ENCODE measurements at places on chromosomes 6 and 20.

- DNase-seq = no peak
Measured at GRCh38 chr6:44100088-44100550, 27.1 kb downstream of the MRPL14 start.

GRCh38 chr20:33812908-33813462 is 1.8 kb downstream of the CHMP4B start:
- DNase-seq = no peak

DNA sequence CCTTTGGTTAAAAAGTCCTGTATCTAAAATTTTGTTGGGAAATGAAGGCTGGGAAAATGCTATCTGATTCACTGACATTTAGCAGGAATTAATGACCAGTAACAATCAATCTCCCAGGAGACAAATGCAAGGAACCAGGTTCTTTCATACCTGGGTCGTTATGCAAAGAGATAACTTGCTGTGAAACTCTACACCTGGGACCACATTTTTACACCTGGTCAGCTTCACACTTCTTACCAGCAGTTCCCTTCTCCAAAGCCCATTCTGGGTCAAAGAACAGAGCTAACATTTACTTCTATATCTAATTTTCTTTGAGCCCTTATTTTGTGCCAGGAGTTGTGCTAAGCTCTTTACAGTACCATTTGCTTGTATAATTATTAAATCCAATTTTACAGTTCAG is 27.4 kb upstream of the STXBP5 start:
- no peak for DNase-seq

DNA sequence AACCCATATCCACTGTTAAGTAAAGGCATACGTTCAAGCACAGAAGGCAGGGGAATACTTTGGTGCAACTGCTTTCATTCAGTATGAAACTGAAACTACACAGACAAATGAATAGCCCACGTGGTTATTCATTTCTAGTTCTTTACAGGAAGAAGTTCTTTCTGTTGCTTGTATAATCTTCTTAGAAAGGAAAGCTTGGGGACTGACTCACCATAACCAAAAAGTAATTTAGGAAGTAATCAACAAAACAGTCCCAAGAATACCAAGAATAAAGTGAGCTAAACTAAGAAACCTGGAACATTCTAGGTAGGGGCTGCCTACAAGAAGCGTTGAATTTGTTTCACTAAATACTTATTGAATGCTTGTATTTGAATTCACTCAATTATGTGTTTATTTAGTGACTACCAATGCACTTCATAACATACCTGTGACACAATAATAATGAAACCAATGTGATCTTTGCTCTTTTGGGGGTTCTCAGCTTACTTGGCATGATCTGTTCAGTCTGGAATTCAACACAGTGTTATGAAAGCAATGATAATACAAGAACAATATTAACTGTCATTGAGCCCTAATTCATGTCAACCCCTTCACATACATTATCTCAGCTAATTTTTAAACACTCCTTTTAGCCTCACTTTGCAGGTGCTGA is 25.1 kb upstream of the KIAA0408 start:
- no peak for DNase-seq

DNA sequence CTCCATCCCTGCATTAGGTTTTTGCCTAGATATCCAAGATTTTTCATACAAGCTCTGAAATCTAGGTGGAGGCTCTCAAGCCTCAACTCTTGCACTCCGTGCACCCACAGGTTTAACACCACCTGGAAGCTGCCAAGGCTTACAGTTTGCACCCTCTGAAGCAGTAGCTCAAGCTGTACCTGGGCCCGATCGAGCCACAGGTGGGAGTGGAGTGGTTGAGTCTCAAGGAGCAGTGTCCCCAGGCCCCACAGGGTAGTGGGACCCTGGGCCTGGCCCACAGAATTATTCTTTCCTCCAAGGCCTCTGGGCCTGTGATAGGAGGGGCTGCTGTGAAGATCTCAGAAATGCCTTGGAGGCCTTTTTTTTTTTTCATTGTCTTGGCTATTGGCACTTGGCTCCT is 973.5 kb upstream of the MAP3K7 start:
- no peak for DNase-seq

DNA sequence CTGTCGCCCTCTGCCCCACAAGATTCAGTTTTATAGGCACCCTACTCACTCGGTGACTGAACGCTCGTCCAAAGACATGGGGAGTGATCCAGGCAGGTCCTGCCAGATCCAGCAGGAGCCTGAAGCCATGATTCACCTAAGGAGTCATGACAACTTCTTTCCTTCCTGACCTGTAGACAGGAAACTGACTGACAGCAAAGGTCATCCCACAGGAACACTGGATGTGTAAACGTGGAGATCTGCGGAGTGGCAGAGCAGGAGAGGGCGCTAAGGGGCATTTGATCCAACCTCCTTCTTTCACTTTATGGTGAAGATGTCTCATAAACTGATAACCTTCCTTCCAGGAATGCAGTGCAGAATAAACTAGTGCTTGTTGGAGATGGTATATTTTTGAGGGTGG is 192.2 kb downstream of the GJA10 start:
- DNase-seq = no peak

DNA sequence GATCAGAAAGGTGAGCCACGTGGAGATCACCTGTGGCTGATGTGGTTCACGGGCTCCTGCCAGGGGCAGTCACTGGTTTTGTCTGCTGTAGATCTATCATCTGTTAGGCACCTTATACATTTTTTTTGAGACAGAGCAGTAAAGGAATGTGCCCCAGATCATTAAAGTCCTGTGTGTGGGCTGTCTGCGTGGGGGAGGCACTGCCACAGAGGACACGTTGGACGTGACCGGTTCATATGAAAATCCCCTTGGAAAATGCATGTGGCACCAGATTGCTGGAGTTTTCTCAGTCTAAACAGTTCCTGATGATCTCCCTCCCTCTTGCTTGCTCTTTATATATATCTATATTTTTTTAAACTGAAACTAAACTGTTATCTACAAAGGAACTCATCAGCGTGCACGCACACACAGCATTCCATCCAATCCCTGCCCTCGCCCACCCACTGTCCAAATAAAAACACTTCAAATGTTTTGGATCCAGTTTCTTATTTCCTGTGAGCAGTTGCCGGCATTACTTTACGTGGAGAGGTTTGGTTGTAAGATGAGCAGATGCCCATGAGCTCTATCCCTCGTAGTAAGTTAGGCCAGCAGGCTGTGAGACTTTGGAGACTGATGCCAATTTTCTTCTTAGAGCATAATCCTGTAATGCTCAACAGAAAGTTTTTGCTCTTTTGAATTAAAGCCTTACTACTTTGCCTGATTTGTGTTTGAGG is 161.6 kb upstream of the EXOC2 start:
- DNase-seq = no peak

GRCh38 chr6:37717836-37718251 is 20.2 kb upstream of the MDGA1 start:
- no peak for DNase-seq

- no peak for DNase-seq
Measured at GRCh38 chr6:6319952-6320811, at the start of gene F13A1. F13A1 (minus strand) TSS chr6:6320662; CDS start chr6:6318664, 1,998 bp downstream.

GRCh38 chr6:135796643-135797305 is 54.7 kb upstream of the PDE7B start:
- no peak for DNase-seq

DNA sequence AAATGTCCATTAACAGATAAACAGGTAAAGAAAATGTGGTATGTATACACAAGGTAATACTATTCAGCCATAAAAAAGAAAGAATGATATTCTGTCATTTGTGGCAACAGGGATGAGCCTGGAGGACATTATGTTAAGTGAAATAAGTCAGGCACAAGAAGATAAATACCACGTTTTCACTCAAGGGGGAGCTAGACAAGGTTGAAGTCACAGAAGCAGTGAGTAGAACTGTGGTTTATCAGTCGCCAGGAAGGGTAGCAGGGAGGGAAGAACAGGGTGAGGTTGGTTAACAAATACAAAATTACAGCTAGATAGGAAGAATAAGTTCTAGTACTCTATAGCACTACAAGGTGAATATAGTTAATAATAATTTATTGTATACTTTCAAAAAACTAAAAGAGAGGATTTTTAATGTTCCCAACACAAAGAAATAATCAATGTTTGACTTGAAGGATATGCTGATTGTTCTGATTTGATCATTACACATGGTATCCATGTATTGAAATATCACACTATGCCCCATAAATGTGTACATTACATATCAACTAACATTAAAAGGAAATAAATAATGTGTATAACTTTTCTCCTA is 21.1 kb downstream of the RTN4IP1 start:
- DNase-seq = no peak

GRCh38 chr6:104095661-104096416 is 763.9 kb downstream of the HACE1 start:
- DNase-seq = no peak

- no peak for DNase-seq
Measured at GRCh38 chr6:140082867-140083297, 708.4 kb upstream of the CITED2 start.

DNA sequence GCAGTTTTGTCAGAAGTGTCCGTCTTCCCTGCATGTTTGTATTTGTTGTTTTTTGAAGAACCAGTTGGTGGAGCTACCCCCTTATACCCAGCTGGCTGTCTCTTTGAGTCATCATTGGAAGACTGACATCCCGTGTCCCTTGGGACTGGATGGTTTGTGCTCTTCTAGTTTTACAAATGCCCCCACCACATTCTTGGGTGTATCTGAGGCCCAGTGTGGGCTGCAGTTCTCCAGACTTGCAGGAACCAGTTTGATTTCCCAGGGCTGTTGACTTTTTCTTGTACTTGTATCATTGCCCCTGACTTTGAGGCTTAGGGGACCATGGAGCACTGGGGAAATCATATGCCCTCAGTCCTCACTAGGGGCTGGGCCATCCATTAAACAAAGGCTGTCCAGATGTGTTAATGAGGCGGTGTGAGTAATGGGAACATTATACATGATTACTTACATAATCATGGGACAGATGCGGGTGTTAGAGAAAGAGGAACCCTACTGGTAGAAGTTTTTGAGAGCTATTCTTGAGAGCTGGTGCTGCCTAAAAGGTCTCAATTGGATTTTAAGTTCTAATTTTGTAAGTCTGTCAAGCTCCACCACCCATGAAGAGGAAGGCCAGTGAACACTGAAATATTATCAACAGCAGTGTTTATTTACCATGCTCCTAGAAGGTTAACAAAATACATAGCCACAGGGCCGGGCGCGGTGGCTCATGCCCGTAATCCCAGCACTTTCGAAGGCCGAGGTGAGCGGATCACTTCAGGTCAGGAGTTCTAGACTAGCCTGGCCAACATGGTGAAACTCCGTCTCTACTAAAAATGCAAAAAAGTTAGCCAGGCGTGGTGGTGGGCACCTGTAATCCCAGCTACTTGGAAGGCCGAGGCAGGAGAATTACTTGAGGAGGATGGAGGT is 8.5 kb downstream of the JARID2 start:
- DNase-seq = no peak
